ENCODE measurements at places on chromosomes 5 and 9.
A peak's percentile ranks its signal among the peaks of the same experiment; 100 is the strongest.

- DNase-seq, result no peak
Measured at GRCh38 chr5:129724222-129724621, 23.7 kb upstream of the MINAR2 start.

GRCh38 chr5:35370871-35371270 is 140.6 kb upstream of the PRLR start:
- DNase-seq, result no peak

GRCh38 chr5:154078272-154078671 is 39.5 kb downstream of the MFAP3 start:
- no peak for DNase-seq

DNA sequence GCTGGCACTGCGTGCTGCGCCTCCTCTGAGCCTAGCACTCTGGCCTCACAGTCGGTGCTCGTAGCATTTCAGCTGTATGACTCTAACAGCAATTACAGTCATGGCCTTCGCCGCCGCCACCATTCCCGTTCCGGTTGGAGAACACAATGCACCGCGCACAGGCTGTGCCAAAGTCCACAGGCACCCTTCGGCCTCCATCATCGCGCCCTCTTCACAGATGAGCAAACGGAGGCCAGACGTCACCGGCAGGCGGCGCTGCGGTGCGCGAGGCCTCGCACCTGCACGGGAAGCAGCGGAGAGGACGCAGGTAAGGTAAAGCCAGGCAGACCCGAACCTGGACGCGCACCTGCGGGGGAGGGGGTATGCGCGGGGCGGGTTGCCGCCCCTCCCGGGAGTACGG is 128.9 kb downstream of the BARX1 start:
- DNase-seq, result peak; percentile 55

GRCh38 chr9:13719446-13719845 is 440.0 kb upstream of the MPDZ start:
- no peak for DNase-seq

DNA sequence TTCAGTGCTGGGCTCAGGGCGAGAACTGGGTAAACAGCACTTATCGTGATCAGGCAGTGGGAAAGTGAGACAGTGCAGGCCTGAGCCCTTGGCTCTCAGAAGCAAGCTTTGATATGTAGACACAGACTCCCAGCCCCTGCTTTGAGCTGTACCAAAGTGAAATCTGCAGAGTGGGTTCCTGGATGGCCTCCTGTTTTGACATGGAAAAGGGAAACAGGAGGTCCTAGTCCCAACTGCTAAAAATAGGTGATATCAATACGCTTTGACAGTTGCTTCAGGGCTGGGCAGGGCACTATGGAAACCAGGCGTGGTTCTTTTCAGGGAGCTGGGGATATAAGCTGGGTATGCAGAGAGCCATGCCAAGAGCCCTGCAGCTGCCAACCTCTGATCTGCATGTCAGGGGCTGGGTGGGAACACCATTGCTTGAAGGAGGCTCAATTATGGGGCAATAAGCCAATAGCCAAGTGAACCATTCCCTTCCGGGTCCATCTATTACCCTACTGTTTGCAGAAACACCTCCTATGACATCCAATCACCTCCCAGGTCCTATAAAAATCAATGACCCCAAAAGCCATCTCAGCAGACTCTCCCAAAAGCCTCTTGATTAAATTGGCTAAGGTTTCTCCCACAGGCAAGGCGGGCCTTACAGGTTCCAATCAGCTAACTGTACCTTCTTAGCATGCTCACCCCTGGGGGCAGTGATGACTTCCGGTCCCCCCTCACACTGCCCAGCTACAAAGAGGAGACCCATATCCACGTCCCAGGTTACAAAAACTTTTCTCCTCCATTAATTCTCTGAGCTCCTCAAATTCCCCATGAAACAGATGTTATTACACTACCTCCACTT is 45.8 kb downstream of the EPB41L4B start:
- DNase-seq, result no peak

DNA sequence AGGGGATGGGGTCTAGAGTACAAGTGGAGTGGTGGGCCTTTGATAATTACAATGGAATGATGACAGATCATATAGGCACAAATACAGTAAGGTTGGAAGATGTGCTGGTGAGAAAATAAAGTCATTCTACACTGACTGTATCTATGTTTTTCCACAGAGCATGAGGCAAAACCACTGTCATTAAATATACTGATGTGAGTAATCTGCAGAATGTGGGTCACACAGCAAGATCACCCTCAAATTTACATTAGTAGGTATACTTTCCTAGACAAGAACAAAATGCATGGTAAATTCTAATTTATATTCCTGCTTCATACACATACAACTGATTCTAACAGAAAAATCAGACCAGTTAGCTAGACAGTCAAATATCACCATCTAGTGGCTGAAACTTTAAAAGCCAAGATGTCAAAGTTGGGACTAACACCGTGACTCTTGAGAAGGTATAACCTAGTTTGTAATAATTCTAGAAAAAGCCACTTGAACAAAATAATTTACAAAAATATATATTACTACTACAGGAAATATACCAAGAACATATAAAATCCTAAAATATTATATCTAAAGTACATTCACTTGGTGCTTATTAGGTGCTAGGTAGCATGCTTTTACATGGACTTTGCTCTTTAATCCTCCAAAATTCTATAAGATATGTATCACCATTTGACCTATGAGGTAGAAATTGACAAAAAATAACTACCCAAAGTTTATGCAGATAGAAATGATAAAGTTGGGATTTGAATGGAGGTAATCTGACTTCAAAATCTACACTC is 19.5 kb downstream of the TTC33 start:
- DNase-seq, result no peak

DNA sequence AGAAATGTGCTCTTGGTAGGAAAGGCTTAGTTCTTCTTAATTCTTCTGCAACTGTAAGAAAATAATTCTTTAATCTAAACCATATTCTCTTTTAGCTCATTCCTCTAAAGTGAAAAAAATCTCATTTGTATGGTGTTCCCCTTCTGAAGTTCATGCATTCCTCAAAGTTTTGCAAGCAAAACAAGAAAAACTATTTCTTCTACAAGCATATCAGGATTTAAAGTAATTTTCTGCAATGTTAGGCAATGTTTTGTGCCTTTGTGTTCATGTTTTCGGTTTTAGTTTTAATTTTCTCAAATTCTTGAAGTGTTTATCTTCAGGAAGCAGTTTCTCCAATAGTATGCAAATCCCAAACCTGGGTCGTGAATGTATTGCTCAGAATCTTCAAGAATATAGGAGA is 12.7 kb upstream of the GPR21 start:
- DNase-seq, result no peak

DNA sequence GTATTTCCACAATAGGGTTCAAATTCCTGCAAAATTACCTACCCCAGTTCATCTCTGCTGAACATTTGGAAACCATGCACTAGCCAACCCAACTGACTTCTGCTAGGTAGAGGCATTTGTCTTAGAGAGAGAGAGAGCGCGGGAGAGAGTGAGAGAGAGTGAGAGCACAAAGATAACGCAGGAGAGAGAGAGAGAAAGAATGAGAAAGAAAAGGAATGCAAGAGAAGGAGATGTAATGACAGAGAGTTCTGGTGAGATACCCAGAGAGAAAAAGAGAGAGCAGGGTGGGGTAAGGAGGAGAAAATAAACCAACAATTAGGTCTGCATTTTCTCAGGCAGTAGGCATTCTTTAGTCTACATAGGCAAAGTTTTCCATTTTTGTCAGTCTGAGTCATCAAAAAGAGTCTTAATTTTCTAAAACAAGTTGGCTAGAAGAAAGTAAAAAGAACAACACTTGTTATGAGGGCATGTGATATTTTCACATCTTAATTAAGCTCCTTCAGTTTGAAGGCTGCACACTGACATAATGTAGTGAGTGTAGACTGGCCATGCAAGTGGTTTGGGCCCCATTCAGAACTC is 98.2 kb downstream of the MAP1B start:
- no peak for DNase-seq

DNA sequence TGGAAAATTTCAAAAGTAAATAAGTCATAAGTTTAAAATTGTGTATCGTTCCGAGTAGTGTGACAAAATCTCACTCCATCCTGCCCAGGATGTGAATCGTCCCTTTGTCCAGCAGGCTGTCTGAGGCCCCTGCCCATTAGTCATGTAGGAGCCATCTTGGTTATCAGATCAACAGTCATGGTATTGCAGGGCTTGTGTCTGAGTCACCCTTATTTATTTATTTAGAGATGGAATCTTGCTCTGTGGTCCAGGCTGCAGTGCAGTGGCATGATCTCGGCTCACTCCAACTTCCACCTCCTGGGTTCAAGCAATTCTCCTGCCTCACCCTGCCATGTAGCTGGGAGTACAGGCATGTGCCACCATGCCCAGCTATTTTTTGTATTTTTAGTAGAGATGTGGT is 30.2 kb downstream of the ITGA2 start:
- no peak for DNase-seq

DNA sequence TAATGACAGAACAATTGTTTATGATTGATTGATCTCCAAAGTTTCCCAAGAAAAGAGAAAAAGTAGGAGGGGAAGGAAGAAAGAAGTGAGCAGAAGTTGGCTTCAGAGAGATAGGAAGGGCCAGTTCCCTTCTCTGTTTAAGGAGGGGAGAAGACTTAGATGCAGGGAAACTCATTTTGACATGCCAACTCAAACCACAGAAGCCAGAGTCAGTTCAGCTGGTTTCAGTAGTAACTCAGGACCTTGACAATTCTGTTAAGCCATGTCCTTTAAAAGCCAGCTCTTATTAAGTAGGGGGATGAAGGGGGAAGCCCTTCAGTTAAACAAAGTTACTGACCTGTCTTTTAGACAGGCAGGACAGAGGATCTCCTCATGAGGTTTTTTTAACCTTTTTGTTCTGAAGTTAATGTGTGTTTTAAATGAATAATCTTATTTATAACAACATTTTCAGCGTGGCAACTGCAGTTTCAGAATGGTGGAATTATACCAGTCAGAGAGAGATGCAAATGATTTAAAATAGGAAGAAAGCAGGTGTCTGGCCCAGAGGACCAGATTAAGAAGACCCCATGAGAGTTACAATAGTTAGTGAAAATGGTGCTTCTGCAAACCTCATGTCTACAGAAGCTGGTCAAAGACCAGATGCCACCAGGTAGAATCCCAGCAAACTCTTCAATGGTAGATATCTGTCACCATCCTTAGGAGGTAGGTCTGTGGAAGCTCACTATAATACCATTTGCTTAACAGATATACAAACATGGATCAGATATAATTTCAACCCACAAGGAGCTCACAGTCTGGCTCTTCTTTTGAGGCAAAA is 29.3 kb upstream of the ABL1 start:
- no peak for DNase-seq

DNA sequence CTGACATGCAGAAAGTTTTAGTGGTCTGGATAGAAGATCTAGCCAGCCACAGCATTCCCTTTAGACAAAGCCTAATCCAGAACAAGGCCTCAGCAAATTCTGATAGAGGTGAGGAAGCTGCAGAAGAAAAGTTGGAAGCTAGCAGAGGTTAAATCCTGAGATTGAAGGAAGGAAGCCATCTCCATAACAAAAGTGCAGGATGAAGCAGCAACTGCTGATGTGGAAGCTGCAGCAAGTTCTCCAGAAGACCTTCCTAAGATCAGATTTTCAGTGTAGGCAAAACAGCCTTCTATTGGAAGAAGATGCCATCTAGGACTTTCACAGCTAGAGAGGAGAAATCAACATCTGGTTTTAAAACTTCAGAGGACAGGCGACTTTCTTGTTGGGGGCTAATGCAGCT is 77.5 kb downstream of the TRIO start:
- DNase-seq, result no peak

DNA sequence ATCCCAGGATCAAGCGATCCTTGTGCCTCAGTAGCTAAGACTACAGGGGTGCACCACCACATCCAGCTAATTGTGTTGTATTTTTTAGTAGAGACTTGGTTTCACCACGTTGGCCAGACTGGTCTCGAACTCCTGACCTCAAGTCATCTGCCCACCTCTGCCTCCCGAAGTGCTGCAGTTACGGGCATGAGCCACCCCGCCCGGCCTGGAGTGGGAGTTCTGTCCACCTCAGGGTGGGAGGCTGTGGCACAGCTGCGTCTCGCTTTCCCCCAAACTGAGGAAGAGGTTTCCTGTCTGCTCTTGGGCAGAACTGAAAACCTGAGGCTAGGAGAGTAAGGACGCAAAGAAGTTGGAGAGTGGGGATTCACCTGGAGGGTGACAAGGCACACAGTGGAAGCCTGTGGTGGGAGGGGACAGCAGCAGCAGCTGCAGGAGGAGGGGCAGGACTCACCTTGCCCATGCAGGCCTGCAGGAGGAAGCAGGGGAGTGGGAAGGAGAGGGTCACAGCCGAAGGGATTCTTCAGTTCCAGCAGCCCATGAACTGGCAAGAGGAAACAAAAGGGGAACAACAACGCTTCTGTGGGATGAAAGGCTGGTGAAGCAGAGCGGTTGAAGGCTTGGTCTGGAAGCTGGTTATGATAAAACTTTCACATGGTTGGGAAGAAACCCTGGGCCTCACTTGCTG is 181.4 kb downstream of the GAS1 start:
- no peak for DNase-seq

GRCh38 chr5:104941030-104941645 is 1378.5 kb upstream of the NUDT12 start:
- no peak for DNase-seq

GRCh38 chr5:14251733-14252132 is 108.6 kb downstream of the TRIO start:
- no peak for DNase-seq

DNA sequence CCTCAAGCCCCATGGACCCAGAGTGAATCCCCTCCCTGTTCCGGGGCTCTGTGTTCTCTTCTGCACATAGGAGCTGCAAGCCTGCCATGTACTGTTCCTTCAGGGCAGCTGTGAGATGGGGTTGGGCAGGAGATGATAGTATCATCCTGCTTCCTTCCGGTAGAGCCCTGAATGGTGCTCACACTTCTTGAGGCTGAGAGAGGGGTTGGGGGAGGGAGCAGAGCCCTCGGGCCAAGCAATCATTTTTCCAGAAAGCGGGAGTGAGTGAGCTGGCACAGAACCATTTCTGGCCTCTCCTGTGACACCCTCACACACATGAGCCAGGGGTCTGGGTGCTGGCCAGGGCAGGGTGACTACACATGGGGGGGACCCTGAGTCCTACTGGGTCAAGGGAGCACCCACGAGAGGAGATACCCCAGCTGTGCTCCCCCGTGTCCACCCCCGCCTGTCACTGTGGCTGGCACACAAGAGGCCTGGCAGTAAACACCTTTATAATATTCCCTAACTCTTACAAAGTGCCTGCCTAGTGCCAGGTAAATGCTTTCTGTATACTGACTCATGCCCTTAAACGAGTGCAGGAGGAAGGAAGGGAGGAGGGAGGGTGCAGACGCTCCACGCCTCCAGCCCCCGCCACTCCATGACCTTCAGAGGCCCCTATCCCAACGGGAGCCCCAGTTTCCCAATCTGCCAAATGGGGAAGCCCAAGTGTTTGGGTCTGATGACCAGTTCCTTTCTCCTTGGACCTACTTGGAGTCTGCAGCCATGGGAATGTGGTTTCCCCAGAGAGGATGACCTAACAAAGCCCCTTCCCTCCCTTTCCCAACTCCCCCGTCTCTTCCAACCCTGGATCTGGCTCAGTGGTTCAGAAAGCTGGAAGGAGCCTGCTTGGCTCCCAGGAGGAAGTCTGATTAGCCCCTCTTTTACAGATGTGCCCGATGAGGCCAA is 15.5 kb downstream of the AKNA start:
- no peak for DNase-seq

GRCh38 chr5:144015961-144016360 is 154.5 kb downstream of the YIPF5 start:
- no peak for DNase-seq

- DNase-seq, result no peak
Measured at GRCh38 chr9:110095776-110096175, 112.2 kb downstream of the C9orf152 start.

- no peak for DNase-seq
Measured at GRCh38 chr9:134064711-134065110, 3.1 kb downstream of the BRD3 start.

GRCh38 chr5:123083298-123083697 is 5.7 kb upstream of the PRDM6 start:
- DNase-seq, result no peak

Measured in activated naive CD4-positive, alpha-beta T cell treated with anti-CD3 and anti-CD28 coated beads, Interleukin-2, amount 50 U/mL, for 16 hours (primary cell).